ENCODE measurements at places on chromosomes 3 and 15. TPM values are rescaled to one million over a fixed set of nuclear protein-coding genes. Genes with fewer than 3 reads are reported as not detected.

EAF2 gene
- 13.4 TPM for total RNA-seq

PXYLP1 gene
- total RNA-seq: 19.8 TPM

C3orf20 gene
- 0.21 TPM for total RNA-seq

ZNF80 gene
- total RNA-seq: 1.2 TPM

APBA2 gene
- total RNA-seq: 78.6 TPM

CCDC191 gene
- 4.3 TPM for total RNA-seq

SERINC4 gene
- total RNA-seq: not detected

KBTBD12 gene
- total RNA-seq: not detected

ATP10A gene
- 15.8 TPM for total RNA-seq

TSC22D2 gene
- total RNA-seq: 44.6 TPM

ARHGAP31 gene
- 4.0 TPM for total RNA-seq

CPB1 gene
- total RNA-seq: not detected

AQP9 gene
- 144 TPM for total RNA-seq

TRIM69 gene
- total RNA-seq: 7.5 TPM

ZNF860 gene
- total RNA-seq: 0.52 TPM

GOLGA6L4 gene
- total RNA-seq: 0.42 TPM

SATB1 gene
- 406 TPM for total RNA-seq

CTXN2 gene
- total RNA-seq: not detected

CAMK1 gene
- total RNA-seq: 24.7 TPM

ADCY5 gene
- not detected for total RNA-seq

STARD5 gene
- total RNA-seq: 14.1 TPM

PSMD6 gene
- total RNA-seq: 115 TPM

KCNMB2 gene
- total RNA-seq: not detected

CCPG1 gene
- 34.3 TPM for total RNA-seq

SLC27A2 gene
- total RNA-seq: 0.42 TPM

HACD3 gene
- total RNA-seq: 13.9 TPM

GMNC gene
- not detected for total RNA-seq

CHRM5 gene
- not detected for total RNA-seq

REC114 gene
- not detected for total RNA-seq

KLF15 gene
- total RNA-seq: not detected

STRIT1 gene
- not detected for total RNA-seq

MESP2 gene
- total RNA-seq: not detected

HCN4 gene
- under 0.01 TPM for total RNA-seq

PPP1R14D gene
- total RNA-seq: not detected

CFAP20DC gene
- 0.10 TPM for total RNA-seq

FRMD4B gene
- total RNA-seq: 26.3 TPM

SPTSSB gene
- total RNA-seq: 0.31 TPM

MYNN gene
- total RNA-seq: 36.6 TPM

HDC gene
- total RNA-seq: 8.1 TPM
